ENCODE measurements at places on chromosomes 3 and 15.

GRCh38 chr3:66518126-66518525 is 17.3 kb upstream of the LRIG1 start:
- no peak for DNase-seq

- no peak for DNase-seq
Measured at GRCh38 chr3:77530870-77531269, 491.0 kb downstream of the ROBO2 start.

DNA sequence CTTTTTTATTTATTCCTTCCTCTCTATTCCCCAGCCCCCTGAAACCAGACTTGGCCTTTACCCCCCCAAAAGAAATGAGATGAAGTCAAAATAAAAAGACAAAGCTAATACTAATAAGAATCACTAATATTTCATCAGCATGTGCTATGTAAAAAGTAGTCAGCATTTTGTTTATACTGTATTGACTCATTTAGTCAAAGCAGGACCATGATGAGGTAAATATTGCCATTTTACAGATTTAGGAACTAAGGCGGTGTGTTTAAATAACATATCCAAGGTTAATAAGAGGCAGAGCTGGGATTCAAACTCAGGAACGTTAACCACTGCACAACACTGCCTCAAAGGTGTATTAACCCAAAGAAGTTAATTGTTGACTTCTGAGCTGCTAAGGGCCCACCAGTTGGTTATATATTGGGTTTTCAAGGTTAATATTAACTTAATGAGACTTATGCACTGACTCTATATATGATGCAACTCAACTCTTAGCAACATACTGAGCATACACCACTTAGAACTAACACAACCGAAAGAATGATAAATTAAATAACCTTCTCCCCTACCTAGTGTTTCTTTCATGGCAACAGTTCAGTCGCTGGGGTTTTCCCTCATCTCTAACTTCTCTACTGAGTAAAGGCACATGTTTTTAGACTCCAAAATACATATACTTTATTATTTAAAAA is 34.7 kb downstream of the FOXP1 start:
- no peak for DNase-seq

GRCh38 chr3:123481722-123482457 is 33.0 kb upstream of the ADCY5 start:
- DNase-seq = no peak

DNA sequence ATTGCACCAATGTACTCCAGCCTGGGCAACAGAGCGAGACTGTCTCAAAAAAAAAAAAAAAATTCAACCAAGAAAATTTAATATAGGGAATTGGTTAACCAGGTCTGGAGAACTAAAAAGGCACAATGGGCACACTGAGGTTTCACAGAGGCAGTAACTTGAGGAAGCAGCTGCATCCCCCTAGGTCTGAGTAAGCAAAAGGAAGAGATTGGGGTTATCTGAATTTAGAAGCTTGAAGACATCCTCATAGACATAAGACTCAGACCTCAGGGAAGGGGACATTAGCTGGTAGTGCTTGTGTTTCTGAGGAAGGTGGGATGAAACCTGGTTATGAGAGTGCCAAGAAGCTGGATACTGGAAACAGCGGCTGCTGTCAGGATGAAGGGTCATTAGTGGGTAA is 50.1 kb upstream of the LEKR1 start:
- no peak for DNase-seq

DNA sequence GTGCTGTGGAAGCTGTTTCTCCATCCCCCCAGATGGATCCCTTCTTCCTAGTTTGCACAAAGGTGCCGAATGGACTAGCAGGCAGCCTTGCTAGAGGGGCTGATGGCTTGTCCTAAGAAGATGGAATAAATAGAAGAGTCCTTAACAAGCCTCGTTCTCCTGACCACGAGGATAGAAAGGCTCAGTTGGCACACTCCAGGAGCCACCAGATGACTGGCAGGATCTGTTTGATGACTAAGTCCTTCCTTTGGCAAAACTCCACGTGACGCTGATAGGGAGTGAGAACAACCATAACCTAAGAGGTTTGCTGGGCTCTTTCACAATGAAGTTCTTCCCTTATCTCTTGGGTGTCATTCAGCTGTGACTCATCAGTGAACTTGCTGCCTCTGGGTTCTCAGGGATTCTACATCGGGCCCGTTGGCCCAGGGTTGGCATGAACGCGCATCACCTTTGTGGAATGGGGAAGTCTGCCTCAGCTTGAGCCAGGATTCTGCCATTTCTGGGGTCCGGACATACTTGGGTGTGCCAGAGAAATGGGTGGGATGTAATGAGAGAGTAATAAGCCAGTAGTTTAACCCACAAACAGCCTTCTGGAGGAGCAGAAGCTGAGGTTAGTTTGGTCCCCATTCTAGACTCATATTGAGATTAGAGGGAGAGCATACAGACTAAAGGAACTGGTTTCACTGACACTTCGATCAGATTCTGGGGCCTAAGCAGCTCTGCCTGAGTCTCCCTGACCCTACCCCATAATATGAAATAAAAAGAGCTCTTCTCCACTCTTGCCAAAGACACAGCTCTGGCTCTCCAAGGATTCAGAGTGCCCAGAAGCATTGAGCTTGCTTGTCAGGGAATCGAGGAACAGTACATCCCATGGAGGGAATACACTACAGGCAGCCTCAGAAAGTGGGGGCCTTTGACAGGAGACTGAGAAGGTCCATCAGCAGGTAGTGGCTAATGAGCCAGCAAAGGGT is 2.0 kb upstream of the MELTF start:
- no peak for DNase-seq

DNA sequence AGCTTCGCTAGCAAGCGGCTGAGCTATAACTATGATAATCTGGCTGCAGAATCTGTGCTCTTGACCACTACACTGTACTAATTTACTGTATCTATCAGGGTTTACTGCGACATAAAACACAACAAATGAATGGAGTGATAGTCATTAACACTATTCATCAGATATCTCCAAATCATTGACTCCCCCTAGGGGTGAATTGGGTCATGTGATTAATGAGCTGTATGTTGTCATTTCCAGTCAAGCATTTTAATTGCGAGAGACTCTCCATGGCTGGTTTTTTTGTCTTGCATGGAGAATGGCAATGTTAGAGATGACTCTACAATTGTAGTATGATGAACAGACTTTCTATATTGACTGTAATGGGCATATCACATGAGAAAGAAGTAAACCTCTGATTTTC is 10.5 kb upstream of the TM4SF18 start:
- no peak for DNase-seq

- no peak for DNase-seq
Measured at GRCh38 chr3:155983834-155984474, 113.5 kb downstream of the GMPS start.

DNA sequence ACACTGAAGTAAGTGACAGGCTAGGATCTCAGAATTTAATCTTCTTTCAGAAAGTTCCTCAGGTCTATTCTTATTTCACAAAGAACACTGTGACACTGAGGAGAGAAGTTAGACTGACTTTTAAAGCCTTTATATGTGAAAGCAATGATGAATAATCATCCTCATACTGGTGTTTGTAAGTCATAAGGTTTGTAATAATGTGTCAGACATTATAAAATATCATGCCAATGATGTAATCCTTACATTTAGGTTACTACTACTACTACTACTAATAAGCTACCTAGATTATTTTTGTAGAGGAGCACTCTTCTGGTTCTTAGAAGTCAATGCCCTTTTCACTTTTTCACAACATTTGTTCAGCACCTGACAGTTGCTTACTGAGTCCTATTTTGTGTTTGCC is 33.4 kb downstream of the FANCD2OS start:
- DNase-seq = no peak

- no peak for DNase-seq
Measured at GRCh38 chr3:187967993-187968392, 186.0 kb upstream of the LPP start.

- DNase-seq = no peak
Measured at GRCh38 chr15:23402140-23402539, 44.9 kb downstream of the GOLGA6L2 start.
